ENCODE measurements at places on chromosomes 3 and 15.

- no peak for DNase-seq
These were observed 42.0 kb upstream of the SKOR1 start for GRCh38 chr15:67783303-67783702.

DNA sequence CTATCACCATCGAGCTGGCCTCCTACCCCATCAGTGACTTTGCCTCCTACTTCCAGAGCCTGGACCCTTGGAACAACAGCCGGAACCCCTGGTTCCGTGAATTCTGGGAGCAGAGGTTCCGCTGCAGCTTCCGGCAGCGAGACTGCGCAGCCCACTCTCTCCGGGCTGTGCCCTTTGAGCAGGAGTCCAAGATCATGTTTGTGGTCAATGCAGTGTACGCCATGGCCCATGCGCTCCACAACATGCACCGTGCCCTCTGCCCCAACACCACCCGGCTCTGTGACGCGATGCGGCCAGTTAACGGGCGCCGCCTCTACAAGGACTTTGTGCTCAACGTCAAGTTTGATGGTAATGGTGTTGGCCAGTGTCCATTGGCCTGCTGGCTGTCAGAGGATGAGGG, 6.1 kb downstream of the GRM2 start:
- no peak for DNase-seq

DNA sequence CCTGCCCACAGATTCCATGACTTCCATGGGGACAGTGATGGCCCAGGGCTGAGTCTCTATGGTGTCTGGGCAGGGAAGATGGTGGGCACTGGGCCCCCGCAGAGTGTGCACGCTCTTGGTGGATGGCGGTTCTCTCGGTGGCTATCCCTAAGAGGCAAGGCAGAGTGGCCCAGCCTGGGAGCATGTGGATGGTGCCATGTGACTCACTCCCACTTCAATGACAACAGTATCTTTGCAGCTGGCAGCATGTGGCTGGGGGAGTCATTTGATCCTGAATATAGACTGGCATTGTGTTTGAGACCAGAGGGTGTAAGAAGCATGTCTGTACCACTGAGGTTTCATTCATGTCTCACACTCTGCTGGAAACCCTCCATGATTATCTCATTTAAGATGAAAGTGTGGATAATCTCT, 101.2 kb downstream of the CORO2B start:
- no peak for DNase-seq

DNA sequence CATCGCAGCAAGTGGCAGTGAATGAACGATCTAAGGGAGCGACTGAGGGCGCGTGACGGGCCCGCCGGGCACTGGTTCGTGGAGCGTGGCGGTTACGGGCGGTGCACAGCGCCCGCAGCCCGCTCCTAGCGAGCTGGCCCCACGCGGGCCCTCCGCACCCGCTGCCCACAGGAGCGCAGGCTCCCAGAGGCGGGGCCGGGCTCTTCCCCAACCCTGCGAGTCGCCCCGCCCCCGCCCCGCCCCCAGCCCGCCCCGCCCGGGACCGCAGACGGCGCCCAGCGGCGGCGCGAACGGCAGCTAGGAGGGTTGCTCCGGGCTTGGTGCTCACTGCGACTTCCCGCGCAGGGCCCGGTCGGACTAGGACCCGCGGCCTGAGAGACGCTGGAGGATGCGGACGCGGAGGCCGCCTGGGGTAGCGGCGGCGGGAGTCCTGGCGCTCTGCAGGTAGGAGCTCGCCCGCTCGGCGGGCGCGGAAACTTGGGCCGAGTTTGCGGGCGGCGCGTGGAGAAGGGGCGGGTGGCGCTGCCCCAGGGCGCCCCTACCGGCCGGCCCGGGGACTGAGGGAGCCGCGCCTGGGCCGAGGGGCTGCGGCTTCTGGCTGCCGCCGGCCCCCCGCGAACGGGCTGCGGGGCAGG, at the start of gene C15orf39:
C15orf39 (plus strand) TSS at position 267 of the 635 bp plus-strand sequence. CDS start 4,167 bp downstream, outside the sequence.
- DNase-seq: peak; percentile 67

- no peak for DNase-seq
These were observed 761.2 kb downstream of the VGLL3 start for GRCh38 chr3:86229775-86230094.

DNA sequence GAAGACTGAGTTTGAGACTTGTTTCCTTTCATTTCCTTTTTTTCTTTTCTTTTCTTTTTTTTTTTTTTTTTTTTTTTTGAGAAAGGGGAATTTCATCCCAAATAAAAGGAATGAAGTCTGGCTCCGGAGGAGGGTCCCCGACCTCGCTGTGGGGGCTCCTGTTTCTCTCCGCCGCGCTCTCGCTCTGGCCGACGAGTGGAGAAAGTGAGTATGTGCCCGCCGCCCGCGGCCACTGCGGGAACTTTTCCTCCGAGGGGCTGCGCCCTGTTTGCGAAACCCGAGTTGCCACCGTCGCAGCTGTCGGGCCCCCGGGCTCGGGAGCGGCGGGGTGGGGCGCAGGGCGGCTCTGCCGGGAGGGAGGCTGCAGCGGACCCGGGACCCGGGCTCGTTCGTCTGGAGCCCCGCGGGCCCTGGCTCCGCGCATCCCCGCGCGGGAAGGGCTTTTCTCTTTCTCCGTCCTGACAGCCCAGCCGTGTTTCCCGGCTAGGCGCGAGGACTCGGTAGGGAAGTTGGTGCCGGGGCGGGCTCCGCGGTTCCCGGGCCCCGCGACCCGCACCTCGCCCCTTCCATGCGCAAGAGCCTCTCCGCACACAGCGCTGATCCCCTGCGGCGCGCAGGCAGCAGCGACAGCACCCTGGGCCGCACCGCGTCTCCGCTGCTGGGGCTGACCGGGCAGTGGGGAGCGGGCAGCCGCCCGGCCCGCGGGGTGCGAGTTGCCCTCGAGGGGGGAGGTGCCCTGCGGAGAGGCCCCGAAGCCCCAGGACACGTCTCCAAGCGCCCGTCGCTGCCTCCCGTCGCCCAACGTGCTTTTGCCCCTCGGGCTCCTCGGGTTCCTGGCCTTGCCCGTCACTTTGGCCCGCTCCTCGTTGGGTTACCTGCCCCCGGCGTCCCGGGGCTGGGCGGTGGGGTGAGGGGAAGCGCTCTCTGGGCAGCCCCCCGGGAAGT, 1.4 kb downstream of the IGF1R start:
- DNase-seq: peak; percentile 7

- no peak for DNase-seq
These were observed 171.5 kb downstream of the NUP210 start for GRCh38 chr3:13248640-13249039.

DNA sequence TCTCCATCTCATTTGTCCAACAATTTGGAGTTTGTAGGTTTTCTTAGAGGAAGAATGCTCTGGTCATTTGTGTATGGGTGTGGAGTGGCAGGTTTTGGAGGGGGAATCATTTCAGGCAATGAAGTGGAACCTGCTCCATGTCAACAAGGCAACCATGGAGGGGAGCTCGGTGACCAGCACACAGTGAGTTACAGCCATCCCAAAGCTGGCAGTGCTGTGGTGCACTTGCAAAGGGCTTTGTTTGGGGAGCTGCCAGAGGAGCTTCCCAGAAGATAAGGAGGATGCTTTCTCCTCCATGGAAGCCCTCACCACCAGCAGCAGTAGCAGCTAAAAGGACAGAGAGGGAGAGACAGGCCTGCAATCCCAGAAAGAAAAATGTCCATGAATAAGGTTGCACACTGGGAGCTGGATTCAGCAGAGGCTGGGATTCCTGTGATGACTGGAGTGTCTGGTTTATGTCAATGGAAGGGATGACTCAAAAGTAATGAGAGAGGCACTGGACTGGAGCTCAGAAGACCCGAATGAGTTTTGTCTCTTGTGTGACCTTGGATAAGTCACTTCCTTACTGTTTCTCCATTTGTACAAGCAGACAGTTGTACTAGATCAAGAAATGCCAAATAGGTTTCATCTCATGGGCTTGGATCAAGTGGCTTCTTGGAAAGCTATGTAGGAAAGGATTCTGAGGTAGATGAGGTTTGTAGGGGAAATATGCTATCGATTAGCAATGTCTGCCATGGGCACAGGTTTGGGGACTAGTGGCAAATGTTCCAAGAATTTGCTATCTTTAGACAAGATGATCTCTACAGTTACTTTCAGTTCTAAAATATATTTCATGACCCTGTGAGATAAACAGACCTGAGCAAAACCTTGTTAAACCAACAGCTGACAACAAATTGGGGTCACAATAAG, 27.2 kb upstream of the UBE2Q2 start:
- DNase-seq: no peak

DNA sequence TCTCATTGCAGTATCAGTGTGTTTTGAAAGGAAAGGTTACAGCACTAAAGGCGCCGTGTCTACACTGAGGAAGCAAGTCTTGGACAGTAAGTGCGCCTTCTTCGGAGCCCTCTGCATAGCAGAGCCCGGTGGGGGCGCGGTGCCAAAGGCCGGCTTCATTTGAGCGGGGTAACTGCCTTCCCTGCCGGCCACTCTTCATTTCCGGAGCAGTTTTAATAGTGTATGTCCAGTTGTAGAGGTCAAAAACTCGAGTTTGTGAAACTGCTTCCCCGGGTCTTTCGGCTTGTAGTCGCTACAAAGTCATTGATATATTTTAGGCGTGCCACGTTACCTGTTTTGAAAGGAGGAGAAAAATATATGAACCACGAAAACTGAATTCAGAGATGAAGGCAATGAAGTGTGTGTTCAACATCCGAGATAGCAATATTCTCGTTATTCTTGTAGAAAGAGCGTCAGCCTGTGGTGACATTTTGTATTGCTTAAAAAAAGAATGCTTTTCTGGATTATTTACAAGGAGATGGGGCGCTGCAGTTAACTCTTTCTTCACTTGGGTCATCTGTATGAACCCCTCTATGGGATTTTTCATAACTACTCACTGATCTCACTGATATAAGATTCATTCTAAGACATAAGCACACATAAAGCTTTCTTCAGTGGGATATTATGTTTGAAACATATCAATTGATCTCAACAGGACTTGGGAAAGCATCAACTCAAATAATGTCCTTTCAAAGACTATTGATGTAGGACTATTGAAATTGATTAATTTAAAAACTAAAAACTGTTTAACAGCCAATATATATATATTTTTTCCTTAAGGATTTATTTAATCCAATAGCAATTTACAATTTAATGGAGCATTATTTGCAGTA, 3.0 kb downstream of the ALCAM start:
- peak; percentile 54 for DNase-seq

DNA sequence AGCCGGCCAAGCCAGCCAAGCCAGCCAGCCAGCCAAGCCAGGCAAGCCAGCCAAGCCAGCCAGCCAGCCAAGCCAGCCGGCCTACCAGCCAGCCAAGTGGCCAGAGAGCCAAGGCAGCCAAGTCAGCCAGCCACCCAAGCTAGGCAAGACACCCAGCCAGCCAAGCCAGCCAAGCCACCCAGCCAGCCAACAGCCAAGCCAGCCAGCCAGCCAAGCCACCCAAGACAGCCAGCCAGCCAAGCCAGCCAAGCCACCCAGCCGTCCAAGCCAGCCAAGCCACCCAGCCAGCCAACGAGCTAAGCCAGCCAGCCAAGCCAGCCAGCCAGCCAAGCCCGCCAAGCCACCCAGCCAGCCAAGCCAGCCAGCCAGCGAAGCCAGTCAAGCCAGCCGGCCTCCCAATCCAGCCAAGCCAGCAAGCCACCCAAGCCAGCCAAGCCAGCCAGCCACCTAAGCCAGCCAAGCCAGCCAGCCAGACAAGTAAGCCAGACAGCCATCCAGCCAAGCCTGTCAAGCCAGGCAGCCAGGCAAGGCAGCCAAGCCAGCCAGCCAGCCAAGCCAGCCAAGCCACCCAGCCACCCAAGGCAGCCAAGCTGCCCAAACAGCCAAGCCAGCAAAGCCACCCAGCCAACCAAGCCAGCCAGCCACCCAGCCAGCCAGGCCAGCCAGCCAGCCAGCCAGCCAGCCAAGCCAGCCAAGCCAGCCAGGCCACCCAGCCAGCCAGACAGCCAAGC, 200.5 kb downstream of the GOLGA6L6 start:
- DNase-seq: no peak

DNA sequence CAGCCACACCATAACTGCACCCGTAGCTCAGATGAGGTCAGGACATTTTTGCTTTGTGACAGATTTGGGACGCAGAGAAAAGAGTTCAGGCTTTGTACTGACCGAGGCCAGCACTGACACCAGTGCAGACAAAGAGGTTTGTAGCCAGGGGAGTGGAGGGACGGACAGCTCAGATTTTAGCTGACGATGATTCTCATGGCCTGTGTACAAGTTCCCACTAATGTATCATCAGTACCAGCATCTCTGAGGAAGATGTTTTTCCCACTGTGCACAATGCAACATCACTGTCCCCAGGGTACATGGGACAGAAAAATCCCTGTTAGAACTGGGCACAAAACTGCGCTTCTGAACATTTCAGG, 112.7 kb downstream of the SLCO3A1 start:
- no peak for DNase-seq

DNA sequence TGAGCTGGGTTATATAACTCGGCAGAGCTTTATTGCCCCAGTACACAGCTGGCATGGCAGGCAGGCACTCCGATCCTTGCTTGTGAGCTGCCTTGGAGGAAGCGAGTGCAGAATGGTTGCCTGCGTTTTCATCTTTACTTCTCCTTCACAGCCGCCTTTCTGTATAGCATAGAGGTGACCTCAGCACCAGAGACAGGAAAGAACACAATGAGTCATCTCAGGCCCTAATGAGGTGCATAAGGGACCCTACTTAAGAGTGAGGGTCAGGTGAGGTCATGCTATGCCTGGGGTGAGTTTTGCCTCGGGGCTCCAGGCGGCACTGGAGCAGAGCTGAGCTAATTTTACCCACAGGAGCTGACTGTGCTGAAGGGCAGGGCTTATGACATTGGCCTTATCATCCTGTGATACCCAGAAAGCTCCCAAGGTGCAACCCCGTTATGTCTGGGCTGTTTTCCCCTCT, 43.5 kb downstream of the LPP start:
- no peak for DNase-seq

- peak; percentile 35 for DNase-seq
These were observed 378.2 kb upstream of the AZI2 start for GRCh38 chr3:28726840-28727239.

DNA sequence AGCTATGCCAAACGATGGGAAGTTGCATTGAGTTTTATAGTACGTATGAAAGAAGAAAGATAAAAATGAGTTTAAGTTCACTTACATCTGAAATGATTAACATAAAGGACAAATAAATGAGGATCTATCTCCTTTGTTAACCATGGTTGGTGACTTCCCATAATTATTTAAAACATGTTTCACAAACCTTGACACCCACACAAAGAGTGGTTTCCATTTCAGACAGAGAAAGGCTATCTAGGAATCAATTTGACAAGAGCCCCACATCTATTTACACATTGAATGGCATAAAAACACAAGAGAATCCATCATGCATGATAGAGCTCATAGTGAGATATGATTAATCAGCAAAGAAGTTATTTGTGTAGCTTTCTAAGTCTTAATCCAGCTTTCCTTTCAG, 14.2 kb upstream of the MTMR10 start:
- DNase-seq: no peak

GRCh38 chr3:46922871-46923558, 45.5 kb downstream of the PTH1R start:
- no peak for DNase-seq

Measured in NCI-H2081 (cell line).